ENCODE measurements at places on chromosomes 16 and 17. TPM values are rescaled to one million over a fixed set of nuclear protein-coding genes. Genes with fewer than 3 reads are reported as not detected.

GRCh38 chr17:58306131-58306951 lies 22.3 kb downstream of the TSPOAP1 start:
- H3K36me3 ChIP-seq: no peaks in the 10 kb centered on the region
- DNase-seq: no peak
- H3K27me3 ChIP-seq: no peaks in the 10 kb centered on the region
- no peak overlapping the region for H3K4me3 ChIP-seq
- no peaks in the 10 kb centered on the region for H3K4me1 ChIP-seq

DNA sequence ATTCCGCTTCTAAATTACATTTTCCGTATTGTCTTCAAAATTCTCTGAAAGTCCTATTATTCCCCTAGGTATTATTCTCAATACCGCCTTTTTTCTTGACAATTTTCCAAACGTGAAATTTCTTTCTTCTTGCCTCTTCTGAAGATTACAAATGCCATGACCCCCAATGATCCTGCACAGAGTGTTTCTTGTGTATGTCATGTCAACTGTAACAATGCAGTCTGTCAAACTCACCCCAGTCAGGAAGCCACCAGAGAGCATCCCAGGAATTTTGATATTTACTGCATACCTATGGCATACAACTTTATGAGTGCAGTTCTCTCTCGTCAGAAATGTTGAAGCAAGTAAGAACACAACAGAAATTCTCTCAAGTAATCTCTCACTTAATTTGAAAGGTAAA lies 847.3 kb upstream of the CDH8 start:
- no peak overlapping the region for H3K4me3 ChIP-seq
- H3K27me3 ChIP-seq: no peaks in the 10 kb centered on the region
- H3K36me3 ChIP-seq: no peaks in the 10 kb centered on the region
- H3K27ac ChIP-seq: no peak overlapping the region
- no peak for DNase-seq

GRCh38 chr16:88702371-88703210 lies 3.6 kb downstream of the RNF166 start:
- DNase-seq: no peak
- H3K4me1 ChIP-seq: peaks cover 49% of the 10 kb centered on the region
- no peaks in the 10 kb centered on the region for H3K36me3 ChIP-seq
- no peaks in the 10 kb centered on the region for H3K27me3 ChIP-seq

DNA sequence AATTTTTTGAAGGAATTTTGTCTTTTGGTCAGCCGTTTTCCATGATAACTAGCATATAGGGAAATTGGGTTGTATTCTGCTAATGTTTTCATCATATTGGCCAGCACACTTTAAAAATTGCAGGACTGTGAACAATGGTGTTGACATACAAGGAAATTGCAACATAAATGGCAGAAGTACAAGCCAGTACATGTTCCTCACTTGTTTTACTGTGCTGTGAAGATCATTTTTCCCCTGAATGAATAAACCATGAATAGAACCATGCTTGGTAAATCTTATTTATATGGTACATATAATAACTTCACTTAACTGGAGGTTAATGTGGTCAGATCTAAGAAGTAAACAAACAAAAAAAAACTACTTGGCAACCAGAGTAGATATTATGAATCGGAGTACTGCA lies 22.8 kb downstream of the OMG start:
- H3K27me3 ChIP-seq: no peaks in the 10 kb centered on the region
- H3K4me1 ChIP-seq: peaks cover 30% of the 10 kb centered on the region
- H3K4me3 ChIP-seq: no peak overlapping the region
- no peak overlapping the region for H3K27ac ChIP-seq
- H3K36me3 ChIP-seq: no peaks in the 10 kb centered on the region

RHOT2 gene
- 91.1 TPM for total RNA-seq

CDRT15 gene
- total RNA-seq: not detected

Measured in vagina (tissue), 2 donors.